Eye (tissue), 1 donor: ENCODE measurements at places on chromosomes 6 and 20.

DNA sequence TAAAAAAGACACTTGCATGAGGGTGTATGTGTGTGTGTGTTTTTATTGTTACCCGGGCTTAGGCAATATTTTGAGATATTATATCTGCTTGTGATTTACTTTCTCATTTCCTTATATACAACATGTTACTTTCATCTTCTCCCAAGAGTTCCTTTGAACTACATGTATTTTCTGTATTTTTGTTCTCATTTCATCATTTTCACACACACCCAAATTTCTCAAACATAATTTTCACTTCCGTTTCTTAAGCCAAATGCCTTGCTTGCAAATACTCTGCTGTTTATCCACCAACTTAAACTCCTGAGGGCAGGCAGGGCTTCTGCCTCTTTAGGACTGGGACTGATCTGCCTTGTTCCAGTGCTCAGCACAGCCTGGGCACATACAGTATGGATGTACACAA is 69.3 kb upstream of the FYN start:
- no peak for DNase-seq

DNA sequence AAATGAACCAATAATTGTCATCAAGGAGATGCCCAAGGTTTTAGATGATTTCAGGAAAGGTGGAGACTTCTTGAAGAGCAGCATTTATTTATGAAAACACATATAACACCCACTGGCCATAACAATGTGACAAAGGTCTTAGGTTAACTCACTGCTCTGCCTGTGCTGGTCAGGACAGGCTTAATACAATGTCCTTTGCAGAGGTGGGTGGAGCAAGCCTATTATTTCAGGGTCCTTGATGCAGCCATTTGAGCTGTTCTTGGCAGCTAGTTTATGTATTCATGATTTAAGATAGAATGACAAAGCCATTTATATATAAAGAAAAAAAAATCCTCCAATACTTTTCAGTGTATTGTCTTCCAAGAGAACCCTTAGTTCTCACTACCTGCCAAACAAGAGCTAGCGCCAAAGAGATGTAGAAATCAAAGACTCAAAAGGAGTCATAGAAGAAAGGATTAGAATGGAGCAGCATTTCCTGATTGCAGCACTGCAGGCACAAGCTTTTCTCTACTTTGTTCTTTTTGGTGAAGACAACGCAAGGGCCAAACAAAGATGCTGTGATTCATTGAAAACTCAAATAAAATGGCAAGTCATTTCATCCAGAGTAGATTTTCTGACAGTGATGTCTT is 124.3 kb upstream of the TSHZ2 start:
- DNase-seq: no peak

DNA sequence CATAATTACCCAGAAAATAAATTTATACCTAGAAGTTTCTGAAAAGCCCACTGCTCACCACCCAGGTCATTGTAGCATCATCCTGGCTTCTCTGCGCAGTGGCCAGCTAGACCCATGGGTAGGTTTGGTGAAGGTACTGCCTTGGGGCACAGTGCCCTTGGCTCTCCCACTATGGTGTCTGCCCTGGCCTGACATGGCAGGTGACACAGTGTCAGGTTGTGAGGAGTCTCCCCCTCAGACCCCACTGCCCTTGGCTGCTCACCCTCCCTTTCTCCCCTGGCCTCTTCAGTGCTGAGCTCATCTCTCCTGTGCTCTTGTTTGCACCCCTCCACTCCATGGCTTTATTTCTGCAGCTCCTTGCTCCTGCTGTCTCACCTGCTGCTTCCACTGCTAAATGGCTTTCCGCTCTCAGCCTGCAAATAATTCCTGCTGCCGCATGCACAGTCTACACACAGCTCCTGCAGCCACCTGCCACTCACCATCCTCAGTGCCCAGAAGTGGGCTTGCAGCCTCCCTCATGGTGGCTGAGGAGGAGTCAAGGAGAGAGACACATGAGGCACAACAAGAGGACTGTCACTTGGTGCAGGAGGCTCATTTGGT is 313.4 kb upstream of the MOCS1 start:
- DNase-seq: no peak

DNA sequence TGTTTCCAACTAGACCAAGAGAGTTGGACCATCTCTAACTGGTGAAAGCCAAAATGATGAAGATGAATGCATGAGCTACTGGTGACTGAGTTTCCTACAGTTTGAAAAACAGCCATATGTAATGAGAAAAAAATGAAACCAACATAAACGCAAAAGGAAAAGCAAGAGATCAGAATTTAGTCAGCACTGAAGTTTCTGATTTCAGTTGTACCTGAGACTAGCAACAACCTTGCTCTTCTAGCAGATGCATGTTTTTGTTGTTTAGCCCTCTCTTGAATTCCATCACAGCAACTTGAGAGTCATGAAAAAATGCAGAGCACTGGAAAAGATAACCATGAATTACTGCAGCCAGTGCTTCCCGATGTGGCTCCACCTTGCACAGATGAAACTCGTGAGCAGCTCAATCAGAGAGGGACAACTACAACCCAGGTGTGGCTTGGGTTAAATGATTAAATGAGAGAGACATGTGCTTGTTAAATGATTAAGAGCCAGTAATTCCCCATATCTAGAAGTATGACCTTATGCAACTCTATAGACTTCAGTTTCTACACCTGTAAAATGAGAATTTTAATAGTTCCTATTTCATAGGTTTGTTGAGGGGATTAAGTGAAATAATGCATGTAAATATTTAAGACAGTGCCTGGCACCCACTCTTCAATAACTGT is 104.8 kb downstream of the ELOVL4 start:
- DNase-seq: no peak

DNA sequence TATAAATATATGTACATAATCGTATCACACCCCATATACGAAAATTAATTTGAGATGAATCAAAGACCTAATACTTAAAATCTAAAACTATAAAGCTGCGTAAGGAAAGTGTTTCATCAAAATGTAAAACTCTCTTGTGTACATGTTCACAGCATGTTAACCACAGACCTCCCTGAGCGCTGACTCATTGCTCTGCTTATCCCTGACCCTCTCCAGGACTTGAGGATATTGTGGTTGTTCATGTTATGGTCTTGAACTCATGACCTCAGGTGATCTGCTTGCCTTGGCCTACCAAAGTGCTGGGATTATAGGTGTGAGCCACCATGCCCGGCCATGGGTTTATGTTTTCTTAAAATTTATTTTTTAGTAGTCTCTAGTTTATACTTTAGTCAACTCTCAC is 14.2 kb downstream of the FAM83B start:
- no peak for DNase-seq

- no peak for DNase-seq
Observed at GRCh38 chr20:24952376-24953208, 3.5 kb downstream of the CST7 start.

- DNase-seq: no peak
Observed at GRCh38 chr6:50087231-50087954, 37.7 kb upstream of the DEFB112 start.

- no peak for DNase-seq
Observed at GRCh38 chr6:154514481-154514880, 4.0 kb upstream of the CNKSR3 start.

GRCh38 chr20:63704749-63705117 is 3.0 kb downstream of the ARFRP1 start:
- no peak for DNase-seq
